ENCODE measurements at places on chromosomes 13 and 19.

GRCh38 chr19:2056837-2057192 lies 5.8 kb upstream of the MKNK2 start:
- no peak for DNase-seq

- DNase-seq = no peak
Measured at GRCh38 chr19:16002406-16003384, 53.9 kb downstream of the OR10H4 start.

GRCh38 chr19:34925278-34925855 lies 1.3 kb upstream of the ZNF30 start:
- DNase-seq = no peak

DNA sequence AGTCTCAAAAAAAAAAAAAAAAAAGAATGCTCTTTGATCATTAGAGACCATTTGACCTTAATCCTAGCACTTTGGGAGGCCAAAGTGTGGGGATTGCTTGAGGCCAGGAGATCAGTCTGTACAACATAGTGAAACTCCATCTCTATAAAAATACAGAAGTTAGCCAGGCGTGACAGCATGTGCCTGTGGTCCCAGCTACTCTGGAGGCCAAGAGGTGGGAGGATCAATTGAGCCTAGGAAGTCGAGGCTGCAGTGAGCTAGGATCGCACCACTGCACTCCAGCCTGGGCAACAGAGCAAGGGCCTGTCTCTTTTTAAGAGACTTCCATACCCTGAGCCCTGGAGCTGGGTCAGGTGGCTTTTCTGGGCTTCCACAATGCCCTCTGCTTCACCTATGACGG lies 11.5 kb upstream of the COLGALT1 start:
- DNase-seq = no peak

- peak; percentile 90 for DNase-seq
Measured at GRCh38 chr19:42433503-42434260, 6.5 kb upstream of the LIPE start.

Measured in large intestine (tissue), 12 donors.